ENCODE measurements at places on chromosomes 6 and 20. TPM values are rescaled to one million over a fixed set of nuclear protein-coding genes. Genes with fewer than 3 reads are reported as not detected.
A peak's percentile ranks its signal among the peaks of the same experiment; 100 is the strongest.

Gene TENT5A
- 4.0 TPM for polyA plus RNA-seq

GRCh38 chr6:48535582-48536009, 424.6 kb upstream of the PTCHD4 start:
- no peak for DNase-seq

- DNase-seq = no peak
Observed at GRCh38 chr6:125983246-125983945, 2.9 kb upstream of the TRMT11 start.

- no peak for DNase-seq
Observed at GRCh38 chr6:128238225-128238624, 282.2 kb downstream of the PTPRK start.

DNA sequence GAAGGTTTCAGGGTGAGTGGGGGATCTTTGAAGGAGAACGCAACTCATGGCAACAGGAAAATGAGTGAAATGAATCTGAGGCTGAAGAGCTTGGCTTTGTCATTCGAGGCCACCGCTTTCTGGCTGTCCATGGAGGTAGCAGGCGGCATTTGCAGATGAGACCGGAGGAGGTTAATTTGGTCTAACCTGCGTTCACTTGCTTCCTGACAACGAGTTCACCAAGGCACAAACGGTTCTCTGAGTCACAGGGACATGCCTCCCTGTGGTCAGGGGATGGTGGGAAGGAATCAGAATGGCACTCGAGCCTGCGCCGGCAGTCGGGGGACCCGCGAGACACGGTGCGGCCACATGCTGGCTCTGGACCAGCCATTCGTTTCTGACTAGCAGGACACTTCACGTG, 75.0 kb downstream of the IRF4 start:
- no peak for DNase-seq

Gene GPR6
- polyA plus RNA-seq = not detected

- no peak for DNase-seq
Observed at GRCh38 chr6:36701401-36701991, 3.9 kb downstream of the RAB44 start.

Gene MATN4
- polyA plus RNA-seq = 0.33 TPM

GRCh38 chr6:17081273-17081672, 20.6 kb upstream of the STMND1 start:
- no peak for DNase-seq

DNA sequence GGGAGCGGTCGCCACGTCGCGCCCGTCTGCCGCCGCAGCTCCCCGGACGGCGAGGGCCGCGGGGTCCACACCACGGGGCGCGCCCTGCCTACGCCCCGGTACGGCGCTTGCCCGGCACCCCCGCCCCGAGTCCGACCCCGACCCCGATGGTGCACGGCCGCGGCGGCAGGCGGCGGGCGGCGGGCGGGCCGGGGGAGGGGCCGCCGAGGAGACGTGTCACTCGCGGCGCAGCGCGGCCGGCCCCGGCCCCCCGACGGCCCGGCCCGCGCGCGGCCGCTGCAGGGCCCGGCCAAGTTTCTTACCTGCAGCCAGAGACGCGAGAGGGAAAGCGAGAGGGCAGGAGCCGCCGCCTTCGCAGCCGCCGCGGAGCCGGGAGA, 328 bp downstream of the RRBP1 start:
- no peak for DNase-seq

Gene GHRH
- polyA plus RNA-seq = not detected

GRCh38 chr20:49447946-49448809, 34.3 kb downstream of the KCNB1 start:
- no peak for DNase-seq

- no peak for DNase-seq
Observed at GRCh38 chr20:44273231-44274215, 26.4 kb downstream of the GDAP1L1 start.

- peak; percentile 79 for DNase-seq
Observed at GRCh38 chr20:3811467-3812258, 8.7 kb upstream of the AP5S1 start.

GRCh38 chr6:29935273-29935955, 6.9 kb upstream of the HLA-A start:
- DNase-seq = no peak

Gene KCNK16
- polyA plus RNA-seq = not detected

DNA sequence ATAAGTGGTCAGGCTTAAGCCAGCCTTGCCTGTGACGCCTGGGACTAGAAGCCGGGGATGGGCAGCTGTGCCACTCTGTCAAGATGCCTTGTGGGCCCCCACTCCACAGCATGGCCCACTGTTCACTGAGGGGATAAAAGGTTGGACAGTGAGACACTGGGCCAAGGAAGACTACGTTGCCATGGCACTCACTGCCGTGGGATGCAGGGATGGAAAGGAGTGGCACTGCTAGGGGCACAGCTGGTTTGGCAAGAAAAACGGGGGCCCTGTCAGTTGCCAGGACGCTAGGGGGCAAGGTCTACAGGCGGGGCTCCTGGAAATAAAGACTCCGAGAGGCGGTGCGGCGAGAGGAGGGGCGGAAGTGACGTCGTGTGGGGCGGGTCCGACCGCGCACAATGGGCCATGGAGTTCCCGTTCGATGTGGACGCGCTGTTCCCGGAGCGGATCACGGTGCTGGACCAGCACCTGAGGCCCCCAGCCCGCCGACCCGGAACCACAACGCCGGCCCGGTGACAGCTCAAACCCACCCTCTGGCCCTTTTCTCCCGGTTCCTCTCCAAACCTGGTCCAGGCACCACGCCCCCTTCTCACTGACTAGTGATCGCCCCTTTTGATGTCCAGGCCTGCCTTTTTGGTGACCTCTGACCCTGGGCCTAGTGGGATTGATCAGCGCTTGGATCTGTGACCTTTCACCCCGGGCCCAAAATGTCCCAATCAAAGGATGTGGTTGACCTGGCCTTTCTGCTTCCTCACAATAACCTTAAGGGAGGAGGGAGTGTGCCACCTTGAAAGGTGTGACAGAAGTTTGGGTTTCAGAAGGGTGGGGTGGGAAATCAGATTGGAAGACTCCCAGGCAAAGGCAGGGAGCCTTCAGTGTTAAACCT, at the start of gene ATAT1:
TSS of gene ATAT1 (plus strand) at position 391 of the 883 bp plus-strand sequence.
- DNase-seq = no peak

GRCh38 chr20:25739615-25740320, 43.1 kb upstream of the ZNF337 start:
- DNase-seq = no peak

GRCh38 chr6:161139304-161139765, 134.5 kb downstream of the AGPAT4 start:
- DNase-seq = no peak

- no peak for DNase-seq
Observed at GRCh38 chr6:122482750-122483080, 11.1 kb upstream of the SERINC1 start.

GRCh38 chr20:33407251-33407650, 5.9 kb upstream of the CDK5RAP1 start:
- DNase-seq = no peak

Gene WFDC13
- polyA plus RNA-seq = not detected

GRCh38 chr20:33463332-33464101, 20.0 kb upstream of the SNTA1 start:
- no peak for DNase-seq

Gene MTFR2
- 3.7 TPM for polyA plus RNA-seq

- no peak for DNase-seq
Observed at GRCh38 chr6:137871291-137871690, 4.2 kb downstream of the TNFAIP3 start.

GRCh38 chr6:4977468-4977867, 26.4 kb downstream of the RPP40 start:
- no peak for DNase-seq

DNA sequence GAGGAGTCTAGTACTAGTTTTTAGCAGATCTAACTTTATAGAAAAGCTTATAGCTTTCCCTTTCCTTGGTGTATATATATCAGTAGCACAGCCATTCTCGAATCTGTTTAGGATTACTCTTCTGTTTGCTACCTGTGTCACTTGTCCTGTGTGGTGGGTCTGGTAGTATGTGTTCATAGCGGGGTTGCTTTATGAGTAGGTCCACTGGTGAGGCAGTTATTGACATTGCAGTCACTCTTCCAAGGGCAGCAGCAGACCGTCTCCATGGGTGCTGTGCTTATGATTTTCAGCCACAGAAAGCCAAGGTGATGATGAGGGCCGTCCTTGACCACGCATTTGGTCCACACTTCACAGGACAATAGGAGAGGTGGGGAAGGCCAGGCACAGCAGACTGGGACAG, 171.5 kb downstream of the CDKAL1 start:
- no peak for DNase-seq

DNA sequence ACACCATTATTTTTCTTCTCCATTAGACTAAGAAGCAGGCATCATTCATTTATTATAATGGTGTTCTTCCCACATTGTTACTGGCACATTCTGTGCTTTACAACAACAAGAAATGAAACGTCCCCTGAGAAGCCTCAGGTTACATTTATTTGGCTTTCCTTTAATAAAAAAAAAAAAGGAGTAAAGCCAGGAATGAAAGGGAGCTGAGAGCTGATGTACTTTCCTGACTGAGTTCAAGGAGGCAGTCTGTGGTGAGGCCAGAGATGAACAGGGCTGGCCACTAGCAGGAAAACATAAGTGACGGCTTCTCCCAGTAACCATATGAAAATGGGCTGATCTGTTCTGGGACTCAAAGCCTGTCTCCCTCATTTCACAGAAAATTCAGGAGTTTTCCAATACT, 742.1 kb downstream of the MAFB start:
- no peak for DNase-seq

- DNase-seq = no peak
Observed at GRCh38 chr6:88208726-88209125, 42.6 kb upstream of the CNR1 start.

GRCh38 chr6:2793534-2794151, 28.4 kb downstream of the WRNIP1 start:
- no peak for DNase-seq

DNA sequence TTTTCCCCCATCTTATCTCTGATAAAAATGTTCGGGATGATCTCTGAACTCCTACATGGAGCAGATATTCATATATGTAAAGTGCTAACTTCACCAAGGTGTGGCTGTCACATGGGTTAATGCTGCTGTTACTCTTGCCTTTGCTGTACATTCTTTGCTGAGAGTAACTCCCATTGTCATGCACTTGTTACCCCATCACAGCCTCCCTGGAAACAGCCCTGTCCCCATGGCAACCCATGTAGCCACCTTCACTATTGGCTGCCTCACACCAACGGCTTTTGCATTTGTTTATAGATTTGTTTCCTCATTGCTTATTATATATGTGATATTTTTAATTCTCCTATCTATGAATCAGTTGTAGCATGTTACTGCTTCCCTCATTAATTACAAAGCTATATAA, 17.3 kb upstream of the IBTK start:
- no peak for DNase-seq

Gene BCAS4
- 6.3 TPM for polyA plus RNA-seq

GRCh38 chr20:57263801-57264792, 2.3 kb downstream of the BMP7 start:
- no peak for DNase-seq

Gene PRL
- polyA plus RNA-seq = not detected

DNA sequence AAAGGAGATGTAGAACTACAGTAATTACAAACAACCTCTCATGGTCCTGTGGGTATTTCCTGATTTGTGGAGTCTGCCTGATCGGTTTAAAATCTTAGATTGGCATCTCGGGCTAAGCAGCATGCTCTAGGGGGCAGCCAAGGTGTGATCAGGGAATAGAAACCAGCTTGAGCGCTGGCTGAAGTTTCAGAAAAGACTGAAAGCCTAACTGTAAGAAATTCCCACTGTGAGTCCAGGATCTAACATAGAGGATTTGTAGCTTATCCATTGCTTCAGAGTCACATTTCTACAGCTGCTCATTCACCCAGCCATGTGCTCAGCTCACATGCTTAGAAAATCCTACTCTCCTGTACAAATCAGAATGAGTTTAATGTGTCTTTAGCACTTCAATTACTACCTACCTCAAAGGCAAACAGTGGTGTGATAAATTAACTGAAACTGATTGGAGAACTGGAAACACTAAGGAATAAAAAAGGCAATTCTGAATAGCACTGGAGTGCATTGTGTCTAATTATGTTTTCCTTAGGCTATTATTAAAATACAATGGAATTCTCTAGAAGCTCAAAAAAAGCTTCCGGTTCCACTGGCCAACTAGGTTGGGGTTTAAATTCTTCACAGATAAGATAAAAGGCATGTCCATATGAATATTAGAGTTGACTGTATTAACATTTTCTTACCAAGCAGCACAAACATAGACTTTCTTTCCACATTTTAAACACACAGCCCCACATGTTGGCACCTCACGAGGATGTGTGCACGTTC, 73.8 kb upstream of the MPC1 start:
- DNase-seq = no peak

DNA sequence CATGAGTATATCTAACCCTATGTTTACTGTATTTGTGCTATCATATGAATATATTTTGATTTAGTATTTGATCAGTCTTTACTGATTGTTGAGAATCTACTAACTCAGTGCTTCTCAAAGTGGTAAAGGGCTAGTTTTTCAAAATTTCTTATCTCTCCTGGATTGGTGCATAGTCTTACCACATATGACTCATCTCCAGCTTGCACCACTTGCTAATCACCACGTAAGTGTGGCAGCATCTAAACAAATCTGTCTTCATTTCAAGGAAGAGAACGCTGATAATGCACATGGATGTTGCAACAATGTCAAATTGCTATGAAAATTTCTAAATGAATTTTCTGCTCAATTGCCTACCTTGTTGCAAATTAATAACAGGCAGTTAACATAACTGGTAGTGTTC, 299.5 kb downstream of the PAX1 start:
- DNase-seq = no peak

- DNase-seq = no peak
Observed at GRCh38 chr20:3413393-3413889, 6.0 kb upstream of the DNAAF9 start.

DNA sequence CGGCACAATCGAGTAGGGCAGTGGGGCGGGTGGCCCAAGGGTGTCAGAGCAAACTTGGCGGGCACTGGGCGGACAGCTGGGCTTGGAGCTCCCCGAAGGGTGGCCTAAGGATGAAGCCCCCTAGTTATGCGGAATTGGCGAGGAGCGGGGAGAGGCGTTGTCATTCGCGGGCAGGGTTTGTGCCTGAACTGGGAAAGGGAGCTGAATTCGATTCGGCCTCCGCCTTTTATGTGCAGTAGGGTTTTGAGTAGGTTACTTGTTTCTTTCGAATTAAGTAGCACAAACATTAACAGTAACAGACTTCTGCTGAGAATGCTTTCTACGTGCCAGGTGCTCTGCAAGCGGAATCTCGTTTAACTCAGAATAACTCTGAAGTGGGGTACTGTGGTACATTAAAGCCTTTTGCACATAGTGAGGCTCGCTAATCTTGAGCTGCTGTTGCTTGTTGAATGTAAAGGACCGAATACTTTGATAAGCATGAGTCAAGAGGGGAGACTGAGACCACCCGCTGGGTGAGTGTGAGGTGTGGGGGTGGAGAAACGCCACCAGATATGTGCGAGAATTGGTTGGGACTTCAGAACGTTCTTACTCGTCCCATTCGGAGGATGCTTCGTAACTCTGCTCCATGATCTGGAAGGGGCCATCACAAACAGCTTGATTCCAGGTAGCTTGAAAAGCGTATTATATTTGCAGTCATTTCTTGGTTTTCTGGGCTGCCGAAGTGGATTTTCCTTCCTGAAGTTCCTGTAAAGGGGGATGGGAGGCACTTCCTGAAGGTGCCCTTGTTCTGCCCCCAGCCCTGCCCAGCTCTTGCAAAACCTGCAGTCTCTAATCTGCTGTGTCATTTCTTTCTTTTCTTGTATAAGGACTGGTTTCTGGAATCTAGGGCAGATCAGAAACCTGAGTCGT, 833 bp downstream of the RAB5IF start:
- DNase-seq = no peak

Gene CALHM6
- 3.2 TPM for polyA plus RNA-seq

Measured in right renal cortex interstitium (tissue), 3 donors.